ENCODE measurements at places on chromosomes 11 and 22.

GRCh38 chr22:29693671-29694070 is 26.1 kb upstream of the CABP7 start:
- no peak for DNase-seq

DNA sequence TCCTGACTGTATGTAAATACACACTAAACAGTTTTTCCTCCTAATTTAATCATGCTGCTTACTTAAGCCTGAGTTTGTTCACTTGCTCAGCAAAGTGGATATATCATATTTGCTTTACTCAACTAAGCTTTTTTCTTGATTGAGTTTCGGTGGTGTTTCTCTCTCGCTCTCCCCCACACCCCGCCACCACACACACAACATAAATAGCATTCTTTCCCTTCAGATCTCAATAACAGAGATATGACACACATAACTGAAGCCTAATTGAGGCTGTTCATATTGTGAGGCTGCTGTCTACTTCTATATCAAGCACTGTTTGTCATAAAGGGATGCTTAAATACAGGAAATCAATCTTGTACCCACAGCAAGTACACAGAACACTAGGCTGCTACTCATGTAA is 364.9 kb downstream of the FAT3 start:
- no peak for DNase-seq

DNA sequence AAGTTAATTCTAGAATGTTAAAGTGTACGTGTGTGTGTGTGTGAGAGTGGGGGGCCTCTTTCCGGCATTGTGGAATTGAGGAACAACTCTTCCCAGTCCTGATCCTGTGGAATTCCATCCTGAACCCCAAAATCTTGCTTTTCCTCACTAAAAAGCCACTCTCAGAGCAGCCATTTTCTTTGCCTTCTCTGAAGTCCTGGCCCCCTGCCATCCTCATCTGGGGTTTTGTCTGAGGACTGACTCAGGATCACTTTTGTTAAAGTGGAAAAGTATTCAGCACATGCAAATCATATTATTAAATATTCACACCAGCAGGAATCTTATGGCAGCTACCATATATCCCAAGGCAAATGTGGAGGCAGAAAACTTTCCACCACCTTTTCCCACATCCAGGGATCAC is 3.8 kb downstream of the SCN4B start:
- DNase-seq, result no peak

GRCh38 chr11:70244698-70245097 is 25.8 kb upstream of the PPFIA1 start:
- no peak for DNase-seq

- no peak for DNase-seq
Observed at GRCh38 chr22:42319386-42319785, 48.9 kb upstream of the TCF20 start.

GRCh38 chr11:66231561-66231960 is 36.9 kb upstream of the RAB1B start:
- DNase-seq, result no peak

DNA sequence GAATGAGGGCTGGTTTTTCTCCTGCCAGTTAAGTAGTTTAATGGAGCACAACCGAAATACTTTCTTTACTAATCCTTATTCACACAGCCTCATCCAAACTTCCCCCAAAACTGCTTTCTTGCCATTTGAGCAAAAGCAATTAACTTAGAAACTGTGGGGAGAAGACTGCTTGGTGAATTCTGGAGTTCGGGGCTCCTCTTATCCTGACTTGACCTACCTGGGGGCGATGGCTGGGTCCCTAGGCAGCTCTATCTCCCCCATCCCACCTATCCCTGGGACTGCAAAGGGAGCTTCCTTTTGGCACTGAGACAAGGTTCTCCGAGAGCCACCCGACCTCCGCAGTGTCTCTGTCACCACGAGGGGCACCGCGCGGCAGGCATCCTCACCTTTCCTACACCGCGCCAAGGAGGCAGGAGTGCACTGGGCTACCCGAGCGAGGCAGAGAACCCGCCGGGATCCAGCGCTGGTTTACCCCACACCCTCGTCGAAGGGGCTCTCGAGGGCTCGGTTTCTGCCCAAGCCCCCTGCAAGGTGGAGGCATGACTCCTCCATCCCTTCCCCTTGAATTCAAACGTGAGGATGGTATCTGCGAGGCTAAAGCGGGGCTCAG is 759 bp downstream of the DESI1 start:
- DNase-seq, result peak; percentile 32

GRCh38 chr22:20922141-20922751 is 5.0 kb downstream of the CRKL start:
- DNase-seq, result no peak

GRCh38 chr11:133541021-133541719 is 8.9 kb upstream of the OPCML start:
- no peak for DNase-seq

GRCh38 chr11:5004424-5005274 is 10.0 kb downstream of the OR51L1 start:
- DNase-seq, result peak; percentile 36

DNA sequence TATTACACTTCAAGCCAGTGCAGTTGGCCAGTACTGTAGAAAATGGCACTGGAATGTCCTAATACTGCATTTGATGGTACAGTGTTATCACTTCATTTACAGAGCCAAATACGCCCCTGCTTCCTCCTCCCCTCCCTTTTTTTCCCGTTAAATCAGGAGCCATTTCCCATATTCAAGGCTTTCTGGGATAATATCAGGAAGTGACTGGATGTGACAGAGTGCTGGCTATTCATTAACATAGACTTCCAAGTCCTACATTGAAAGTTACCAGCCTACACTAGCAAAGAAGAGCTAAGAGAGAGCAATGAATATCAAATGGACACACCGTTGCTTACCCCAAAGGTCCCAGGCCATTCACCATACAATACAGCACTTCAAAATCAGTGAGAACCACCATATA is 32.1 kb upstream of the ABCC8 start:
- DNase-seq, result no peak

- DNase-seq, result no peak
Observed at GRCh38 chr11:26580929-26581328, 8.9 kb upstream of the MUC15 start.

- peak; percentile 78 for DNase-seq
Observed at GRCh38 chr11:66418168-66418985, 2.5 kb upstream of the NPAS4 start.

DNA sequence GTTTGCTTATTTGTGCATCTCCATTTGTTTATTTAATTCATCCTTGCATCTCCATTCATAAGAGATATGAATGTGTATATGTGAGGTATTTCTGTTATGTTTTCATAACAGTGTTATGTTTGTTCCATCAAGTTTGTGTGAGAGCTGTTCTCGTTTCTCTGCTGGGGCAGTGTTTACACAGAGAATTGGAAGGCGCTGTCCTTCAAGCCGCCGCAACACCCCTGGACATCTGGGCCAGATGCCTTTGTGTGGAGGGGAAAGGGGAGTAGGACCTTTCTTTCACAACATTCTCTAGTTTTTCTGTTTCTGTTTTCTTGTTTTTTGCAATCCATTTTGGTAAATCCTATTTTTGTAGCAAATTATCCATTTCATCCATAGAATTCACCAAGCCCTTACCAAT is 7.0 kb upstream of the TM7SF2 start:
- no peak for DNase-seq

DNA sequence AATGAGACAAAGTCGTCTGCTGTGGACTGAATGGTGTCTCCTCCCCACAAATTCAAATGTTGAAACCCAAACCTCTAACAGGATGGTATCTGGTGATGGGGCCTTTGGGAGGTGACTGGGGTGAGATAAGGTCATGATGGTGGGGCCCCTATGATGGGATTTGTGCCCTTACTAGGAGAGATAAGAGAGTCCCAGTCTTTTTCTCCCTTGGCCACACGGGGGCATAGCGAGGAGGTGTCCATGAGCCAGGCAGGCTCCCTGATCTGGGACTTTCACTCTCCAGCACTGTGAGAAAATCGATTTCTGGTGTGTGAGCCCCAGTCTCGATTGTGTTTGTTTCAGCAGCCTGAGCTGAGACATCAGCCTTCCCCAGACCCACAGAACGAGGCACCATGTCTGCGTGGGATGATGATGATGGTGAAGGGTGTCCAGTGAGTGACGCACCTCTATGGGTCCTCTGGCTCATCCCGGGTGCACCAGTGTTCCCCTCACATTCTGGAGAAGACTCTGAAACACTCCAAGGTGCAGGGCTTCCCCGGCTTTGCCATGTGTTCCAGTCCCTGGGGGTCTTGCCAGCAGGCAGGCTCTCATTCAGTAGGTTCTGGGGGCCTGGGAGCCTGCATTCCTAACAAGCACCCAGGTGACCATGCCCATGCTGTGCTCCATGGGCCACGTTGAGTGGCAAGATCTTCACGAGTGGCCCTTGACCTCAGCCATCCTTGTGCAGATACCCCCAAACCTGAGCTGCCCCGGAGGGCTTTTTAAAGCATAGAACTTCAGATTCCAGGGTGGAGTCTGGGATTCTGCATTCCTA is 363.0 kb downstream of the CTTN start:
- no peak for DNase-seq

DNA sequence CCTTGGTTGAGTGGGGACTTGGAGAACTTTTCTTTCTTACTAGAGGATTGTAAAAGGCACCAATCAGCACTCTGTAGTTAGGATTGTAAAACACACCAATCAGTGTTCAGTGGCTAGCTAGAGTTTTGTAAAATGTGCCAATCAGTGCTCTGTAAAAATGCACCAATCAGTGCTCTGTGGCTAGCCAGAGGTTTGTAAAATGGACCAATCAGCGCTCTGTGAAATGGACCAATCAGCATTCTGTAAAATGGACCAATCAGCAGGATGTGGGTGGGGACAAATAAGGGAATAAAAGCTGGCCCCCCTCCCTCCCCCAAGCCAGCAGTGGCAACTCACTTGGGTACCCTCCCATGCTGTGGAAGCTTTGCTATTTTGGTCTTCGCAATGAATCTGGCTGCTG is 5.5 kb upstream of the DRG1 start:
- no peak for DNase-seq

DNA sequence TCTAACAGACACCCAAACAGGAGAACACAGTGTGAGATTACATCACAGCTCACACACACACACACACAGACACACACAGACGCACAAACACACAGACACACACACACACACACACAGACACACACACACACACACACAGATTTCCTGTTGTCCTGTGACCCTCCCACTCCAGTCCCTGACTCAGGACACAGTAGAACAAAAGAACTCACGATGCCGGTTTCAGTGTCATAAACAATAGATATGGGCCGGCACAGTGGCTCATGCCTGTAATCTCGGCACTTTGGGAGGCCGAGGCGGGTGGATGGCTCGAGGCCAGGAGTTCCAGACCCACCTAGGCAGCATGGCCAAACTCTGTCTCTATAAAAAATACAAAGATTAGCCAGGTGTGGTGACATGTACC is 13.8 kb upstream of the KAT5 start:
- no peak for DNase-seq

- DNase-seq, result peak; percentile 30
Observed at GRCh38 chr22:17258015-17258787, 39.0 kb upstream of the ADA2 start.

- DNase-seq, result no peak
Observed at GRCh38 chr22:21762712-21763581, 27.4 kb upstream of the YPEL1 start.

DNA sequence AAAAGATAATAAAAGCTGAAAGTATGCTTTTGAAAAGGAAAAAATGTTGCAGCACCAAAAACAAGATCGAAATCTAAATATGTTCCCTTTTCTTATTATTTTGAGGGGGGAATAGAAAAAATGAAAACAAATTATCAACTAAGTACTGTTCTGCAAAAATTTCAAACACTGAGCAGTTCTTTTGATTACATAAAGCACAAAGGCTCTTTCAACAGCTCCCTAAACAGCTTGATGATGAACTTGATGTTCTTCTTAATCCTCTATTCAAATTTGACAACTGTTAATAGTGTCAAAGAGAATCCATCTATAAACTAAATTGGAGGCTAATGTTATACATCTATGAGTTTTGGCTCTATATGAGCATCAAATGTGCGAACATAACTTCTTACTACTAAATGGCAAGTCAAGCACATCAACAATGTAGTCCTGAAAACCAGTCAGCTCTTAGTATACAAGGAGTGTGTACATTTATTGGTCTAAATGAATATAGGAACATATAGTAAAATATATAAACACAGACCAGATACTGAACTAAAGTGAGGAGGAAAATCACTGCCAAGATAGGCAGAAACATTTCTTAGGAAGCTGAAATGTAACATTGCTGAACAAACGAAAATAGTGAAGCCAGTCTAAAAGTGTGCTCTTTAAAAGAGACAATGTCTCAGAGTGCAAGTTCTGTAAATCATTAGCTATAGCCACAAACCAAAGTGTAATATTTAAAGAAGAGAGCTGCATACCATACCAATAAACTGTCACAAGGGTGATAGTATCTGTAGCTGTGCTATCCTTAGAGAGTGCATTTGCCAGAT is 94.3 kb downstream of the SOX6 start:
- no peak for DNase-seq

DNA sequence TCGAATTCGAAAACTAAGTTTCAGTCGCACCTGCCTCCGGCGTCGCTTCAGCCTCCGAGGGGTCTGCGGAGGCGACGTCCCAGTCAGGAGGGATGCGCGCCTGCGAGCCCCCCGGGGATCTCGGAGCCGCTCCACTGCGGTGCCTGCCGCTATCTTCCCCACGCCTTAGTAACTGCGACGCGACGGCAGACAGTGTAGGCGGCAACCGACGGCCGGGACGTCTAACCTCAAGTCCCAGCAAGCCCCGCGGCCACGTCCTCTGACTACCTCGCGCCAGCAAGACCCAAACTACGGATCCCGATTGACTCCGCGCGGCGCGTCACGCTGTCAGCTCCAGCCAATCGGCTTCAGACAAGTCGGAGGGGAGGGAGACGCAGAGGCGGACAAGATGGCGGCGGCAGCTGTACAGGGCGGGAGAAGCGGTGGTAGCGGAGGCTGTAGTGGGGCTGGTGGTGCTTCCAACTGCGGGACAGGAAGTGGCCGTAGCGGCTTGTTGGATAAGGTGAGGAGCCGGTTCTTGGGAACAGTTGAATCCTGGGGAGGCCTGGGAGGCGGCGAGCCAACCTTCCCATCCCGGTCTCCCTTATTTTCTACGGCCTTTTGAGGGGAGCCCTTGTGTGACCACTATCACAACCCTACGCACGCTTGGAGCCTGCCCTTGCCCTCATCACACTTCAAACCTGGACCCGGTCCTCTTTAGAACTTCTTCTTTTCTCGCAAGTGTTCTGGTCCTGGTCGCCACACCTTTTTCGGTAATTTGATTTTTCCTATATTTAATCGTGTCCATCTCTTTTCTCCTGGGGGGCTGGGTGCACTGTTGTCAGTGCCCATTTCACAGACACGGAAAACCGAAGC is at the start of the genes SPCS2 and XRRA1:
Gene SPCS2 (plus strand): TSS at position 369 of the 855 bp plus-strand sequence. CDS start 20 bp downstream, at position 389.
Gene XRRA1 (minus strand): TSS at position 194 of the 855 bp plus-strand sequence. CDS start 8,213 bp downstream, outside the sequence.
- DNase-seq, result peak; percentile 92

GRCh38 chr22:19483481-19484244 is 3.9 kb downstream of the CDC45 start:
- DNase-seq, result no peak

- DNase-seq, result no peak
Observed at GRCh38 chr11:124612045-124612444, 817 bp downstream of the PANX3 start.

DNA sequence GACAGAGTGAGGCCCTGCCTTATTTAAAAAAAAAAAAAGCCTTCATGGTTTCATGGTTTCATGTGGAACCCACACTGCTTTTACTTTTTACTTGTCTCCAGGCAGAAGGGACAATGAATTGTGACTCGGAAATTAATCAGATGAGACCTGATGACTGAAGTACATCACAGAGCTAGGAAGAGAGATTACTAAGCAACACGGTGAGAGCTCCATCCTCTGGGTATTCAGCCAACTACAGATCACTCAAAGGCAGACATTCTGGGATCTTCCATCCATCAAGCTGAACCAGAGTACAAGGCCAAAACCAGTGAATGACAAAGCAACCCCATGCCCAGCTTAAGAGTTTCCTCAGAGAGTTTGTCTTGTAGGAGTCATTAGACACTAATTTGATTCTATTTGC is 433.2 kb downstream of the SOX6 start:
- no peak for DNase-seq

GRCh38 chr11:7657306-7658025 is 15.8 kb downstream of the CYB5R2 start:
- no peak for DNase-seq
